Iris pigment epithelial cell (primary cell): ENCODE measurements at places on chromosomes 6 and 20.

GRCh38 chr6:146887447-146888077 is 288.8 kb downstream of the ADGB start:
- peak; percentile 60 for DNase-seq

DNA sequence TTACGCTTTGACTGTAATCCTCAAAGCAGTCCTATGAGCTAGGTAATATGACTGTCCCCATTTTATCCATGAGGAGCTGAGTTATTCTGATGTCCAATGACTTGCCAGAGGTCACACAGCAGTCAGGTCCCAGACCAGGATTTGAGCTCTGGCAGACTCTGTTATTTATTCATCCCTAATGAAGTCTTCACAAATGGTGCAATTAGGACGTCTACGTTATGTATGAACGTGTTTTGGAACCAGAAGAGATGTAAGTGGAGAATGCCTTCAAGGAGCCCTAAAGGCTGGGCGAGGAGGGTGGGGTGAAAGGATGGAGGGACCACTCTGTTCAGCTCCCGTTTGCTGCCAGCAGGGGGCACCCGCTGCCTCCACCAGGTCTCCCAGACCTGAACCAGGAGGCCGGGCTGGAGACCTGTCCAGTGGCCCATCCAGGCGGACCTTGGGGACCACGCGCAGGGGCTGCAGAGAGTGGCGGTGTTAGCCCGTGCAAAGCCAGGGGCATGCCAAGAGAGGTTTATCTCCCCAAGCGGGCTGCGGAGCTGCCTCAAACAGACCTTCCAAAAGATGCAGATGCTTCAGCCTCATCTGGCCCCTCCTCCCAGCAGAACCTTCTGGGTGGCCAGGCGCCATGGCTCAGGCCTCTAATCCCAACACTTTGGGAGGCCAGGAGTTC is 15.2 kb upstream of the ZNF335 start:
- no peak for DNase-seq

GRCh38 chr6:81792826-81793225 is 40.3 kb upstream of the TENT5A start:
- DNase-seq: no peak

- DNase-seq: no peak
Observed at GRCh38 chr6:99739526-99739925, 132.9 kb downstream of the PRDM13 start.

- DNase-seq: no peak
Observed at GRCh38 chr20:56628015-56628872, 862 bp upstream of the TFAP2C start.

DNA sequence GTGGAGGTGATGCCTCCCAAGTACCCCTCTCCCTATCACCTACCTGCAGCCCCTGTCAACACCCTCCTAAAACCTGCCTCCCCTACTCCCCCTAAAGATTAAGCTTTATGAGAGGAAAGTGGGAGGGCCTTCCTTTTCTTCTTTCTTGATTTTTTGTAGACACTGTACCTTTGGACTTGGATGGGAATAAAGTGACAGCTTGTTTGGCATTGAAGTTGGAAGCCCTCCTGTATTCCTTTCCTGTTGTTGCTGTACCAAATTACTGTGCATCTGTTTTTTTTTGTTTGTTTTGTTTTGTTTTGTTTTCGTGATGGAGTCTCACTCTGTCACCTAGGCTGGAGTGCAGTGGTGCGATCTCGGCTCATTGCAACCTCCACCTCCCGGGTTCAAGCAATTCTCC is 99.3 kb upstream of the NFATC2 start:
- DNase-seq: no peak

- DNase-seq: no peak
Observed at GRCh38 chr6:48199499-48199898, 88.5 kb upstream of the PTCHD4 start.

GRCh38 chr20:41017448-41018042 is 11.1 kb upstream of the TOP1 start:
- no peak for DNase-seq
